ENCODE measurements at places on chromosomes 2 and 18. TPM values are rescaled to one million over a fixed set of nuclear protein-coding genes. Genes with fewer than 3 reads are reported as not detected.

DNA sequence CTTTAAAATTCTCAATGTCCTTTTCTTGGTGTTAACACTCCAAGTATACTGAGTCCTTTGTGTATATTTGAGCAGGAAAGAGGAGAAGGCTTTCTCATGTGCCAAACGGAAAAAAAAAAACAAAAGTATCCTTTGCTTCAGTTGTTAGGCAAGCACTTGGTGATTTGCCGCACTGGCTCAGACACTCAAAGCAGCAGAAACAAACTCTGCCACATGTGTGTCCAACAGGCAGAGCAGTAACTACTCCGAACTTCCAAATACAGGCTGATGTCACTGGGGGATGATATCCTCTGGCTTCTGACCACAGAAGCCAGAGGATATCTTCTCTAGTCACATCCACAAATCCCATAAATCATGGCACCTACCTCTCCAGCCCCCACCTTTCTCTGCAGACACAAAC is 108.0 kb upstream of the SALL3 start:
- no peaks in the 10 kb centered on the region for H3K36me3 ChIP-seq
- no peaks in the 10 kb centered on the region for H3K4me1 ChIP-seq
- H3K4me3 ChIP-seq: no peak overlapping the region
- no peaks in the 10 kb centered on the region for H3K27me3 ChIP-seq

DNA sequence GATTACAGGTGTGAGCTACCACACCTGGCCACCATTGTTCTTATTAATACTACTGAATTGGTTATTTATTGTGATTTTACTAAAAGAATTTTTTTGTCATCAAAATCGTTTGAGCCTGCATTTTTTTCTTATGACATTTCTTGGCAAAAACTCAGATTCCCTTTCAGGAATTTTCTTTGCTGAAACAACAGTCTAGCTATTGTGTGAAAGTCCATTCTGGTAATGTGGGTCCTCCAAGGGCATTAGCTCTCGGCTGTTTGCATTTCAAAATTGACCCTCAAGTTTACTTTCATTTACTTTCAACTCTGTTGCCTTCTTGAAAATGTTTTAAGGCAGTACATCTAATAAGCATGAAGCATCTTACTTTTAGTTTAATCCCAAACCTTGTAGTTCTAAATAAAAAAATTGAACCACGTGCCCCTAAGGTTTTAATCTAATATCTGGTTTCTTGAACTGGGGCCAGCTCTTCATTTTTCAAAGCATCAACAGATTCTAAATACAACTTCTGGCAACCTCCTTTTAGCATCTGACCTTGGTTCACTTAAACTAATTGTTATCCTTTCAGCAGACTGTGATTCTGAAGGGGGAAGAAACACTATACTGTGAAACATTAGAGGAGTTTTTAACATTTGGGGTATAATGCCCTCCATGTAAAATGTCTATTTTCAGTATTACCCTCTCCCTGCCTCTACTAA is 325.2 kb upstream of the RAB12 start:
- no peaks in the 10 kb centered on the region for H3K36me3 ChIP-seq
- no peaks in the 10 kb centered on the region for H3K27me3 ChIP-seq
- H3K4me3 ChIP-seq: no peak overlapping the region
- H3K27ac ChIP-seq: no peak overlapping the region
- DNase-seq: no peak

GRCh38 chr2:119960821-119961220 is 52.1 kb upstream of the EPB41L5 start:
- H3K4me3 ChIP-seq: no peak overlapping the region
- H3K4me1 ChIP-seq: no peaks in the 10 kb centered on the region
- H3K27ac ChIP-seq: no peak overlapping the region
- no peaks in the 10 kb centered on the region for H3K27me3 ChIP-seq
- DNase-seq: no peak
- peaks cover 71% of the 10 kb centered on the region for H3K36me3 ChIP-seq

DNA sequence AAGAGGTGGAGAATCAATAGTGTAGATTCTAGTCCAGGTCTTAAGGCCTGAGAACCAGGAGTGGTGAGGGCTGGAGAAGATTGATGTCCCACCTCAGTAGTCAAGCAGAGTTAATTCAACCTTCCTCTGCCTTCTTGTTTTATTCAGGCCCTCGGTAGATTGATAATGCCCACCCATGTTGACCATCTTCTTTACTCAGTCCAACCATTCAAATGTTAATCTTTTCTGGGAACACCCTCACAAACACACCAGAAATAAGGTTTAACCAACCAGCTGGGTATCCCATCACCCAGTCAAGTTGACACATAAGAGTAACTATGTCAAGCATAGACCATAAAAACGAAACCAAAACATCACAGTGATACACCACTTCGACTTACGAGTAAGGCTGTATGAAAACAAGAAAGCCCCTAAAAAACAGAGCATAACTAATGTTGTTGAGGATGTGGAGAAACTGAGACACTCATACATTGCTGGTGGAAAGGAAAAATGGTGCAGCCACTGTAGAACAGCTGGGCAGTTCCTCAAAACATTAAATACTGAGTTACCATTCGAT is 57.5 kb downstream of the SLC35F5 start:
- no peak for DNase-seq
- no peaks in the 10 kb centered on the region for H3K36me3 ChIP-seq
- no peaks in the 10 kb centered on the region for H3K27me3 ChIP-seq
- peaks cover 29% of the 10 kb centered on the region for H3K4me1 ChIP-seq
- no peak overlapping the region for H3K27ac ChIP-seq

- H3K27ac ChIP-seq: no peak overlapping the region
- H3K4me1 ChIP-seq: no peaks in the 10 kb centered on the region
- DNase-seq: no peak
- H3K27me3 ChIP-seq: no peaks in the 10 kb centered on the region
- H3K4me3 ChIP-seq: no peak overlapping the region
Observed at GRCh38 chr2:31108561-31109286, 29.5 kb downstream of the GALNT14 start.

GRCh38 chr2:201786471-201786870 is 5.7 kb upstream of the ALS2 start:
- H3K4me1 ChIP-seq: peaks cover 6% of the 10 kb centered on the region
- no peaks in the 10 kb centered on the region for H3K36me3 ChIP-seq
- H3K27ac ChIP-seq: no peak overlapping the region
- no peaks in the 10 kb centered on the region for H3K27me3 ChIP-seq
- H3K4me3 ChIP-seq: no peak overlapping the region

GRCh38 chr2:5740817-5741216 is 48.6 kb downstream of the SOX11 start:
- DNase-seq: no peak
- no peaks in the 10 kb centered on the region for H3K4me1 ChIP-seq
- H3K36me3 ChIP-seq: no peaks in the 10 kb centered on the region
- no peak overlapping the region for H3K27ac ChIP-seq

DNA sequence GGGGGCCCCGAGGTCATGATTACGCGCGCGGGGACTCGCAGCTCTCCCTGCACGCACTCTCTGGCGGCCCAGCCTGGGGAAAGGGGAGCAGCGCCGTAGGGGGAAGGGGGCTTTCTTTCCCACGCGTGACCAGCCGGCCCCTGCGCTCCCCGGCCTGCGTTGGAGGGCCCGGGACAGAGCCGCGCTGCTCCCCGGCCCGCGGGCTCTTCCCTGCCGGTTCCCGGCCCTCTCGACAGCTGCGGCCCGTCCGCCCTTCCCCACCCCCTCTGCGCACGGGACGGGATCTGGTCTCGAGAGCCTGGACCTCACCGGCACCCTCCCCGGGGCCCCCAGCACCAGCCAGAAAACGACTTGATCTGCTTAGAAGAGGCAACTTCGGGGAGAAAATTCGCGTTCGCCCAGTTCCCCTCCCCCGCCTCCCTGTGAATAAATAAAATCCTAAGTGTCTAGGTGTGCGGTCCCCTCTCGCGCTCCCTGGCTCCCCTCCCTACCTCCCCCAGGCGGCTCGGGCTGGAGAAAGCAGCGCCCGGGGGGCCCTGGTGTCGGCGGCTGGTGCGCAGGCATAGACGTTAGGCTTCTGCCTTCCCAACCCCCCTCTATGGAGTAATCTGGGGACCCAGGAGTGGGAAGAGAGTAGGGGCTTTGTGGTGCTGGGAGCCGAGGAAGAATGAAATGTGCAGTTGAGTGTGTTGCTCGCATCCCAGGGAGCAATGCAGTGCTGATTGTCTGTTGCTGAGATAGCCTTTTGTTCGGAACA is 803 bp upstream of the FIGN start:
- H3K27me3 ChIP-seq: no peaks in the 10 kb centered on the region
- no peak overlapping the region for H3K27ac ChIP-seq
- H3K4me3 ChIP-seq: no peak overlapping the region
- H3K4me1 ChIP-seq: no peaks in the 10 kb centered on the region

- no peaks in the 10 kb centered on the region for H3K4me1 ChIP-seq
- no peaks in the 10 kb centered on the region for H3K27me3 ChIP-seq
- no peak for DNase-seq
- H3K4me3 ChIP-seq: no peak overlapping the region
- H3K36me3 ChIP-seq: no peaks in the 10 kb centered on the region
Observed at GRCh38 chr2:70923378-70924015, 12.2 kb upstream of the ATP6V1B1 start.

DNA sequence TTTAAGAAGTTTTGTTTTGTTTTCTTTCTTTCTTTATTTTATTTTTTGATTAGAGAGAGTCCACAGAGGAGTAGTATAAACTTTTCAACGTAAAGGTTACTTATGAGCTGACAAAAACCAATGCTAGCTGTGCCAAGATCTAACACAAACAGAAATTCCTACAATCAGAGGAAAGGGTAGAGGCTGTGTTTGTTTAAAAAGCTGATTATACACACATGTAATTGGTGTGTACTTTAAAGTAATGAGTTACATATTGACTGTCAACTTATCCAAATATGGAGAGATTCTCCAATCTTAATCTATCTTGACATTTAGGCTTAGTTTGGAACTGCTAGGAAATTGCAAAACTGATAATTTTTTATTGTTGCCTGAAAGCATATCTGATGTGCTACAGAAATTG is 63.7 kb upstream of the FAM110C start:
- H3K4me3 ChIP-seq: no peak overlapping the region
- no peak for DNase-seq
- no peaks in the 10 kb centered on the region for H3K36me3 ChIP-seq
- H3K27ac ChIP-seq: no peak overlapping the region
- H3K4me1 ChIP-seq: no peaks in the 10 kb centered on the region
- no peaks in the 10 kb centered on the region for H3K27me3 ChIP-seq

- DNase-seq: no peak
- no peaks in the 10 kb centered on the region for H3K36me3 ChIP-seq
- H3K27ac ChIP-seq: no peak overlapping the region
- H3K4me1 ChIP-seq: peaks cover 7% of the 10 kb centered on the region
Observed at GRCh38 chr18:74389171-74389927, 67.8 kb downstream of the DIPK1C start.

DNA sequence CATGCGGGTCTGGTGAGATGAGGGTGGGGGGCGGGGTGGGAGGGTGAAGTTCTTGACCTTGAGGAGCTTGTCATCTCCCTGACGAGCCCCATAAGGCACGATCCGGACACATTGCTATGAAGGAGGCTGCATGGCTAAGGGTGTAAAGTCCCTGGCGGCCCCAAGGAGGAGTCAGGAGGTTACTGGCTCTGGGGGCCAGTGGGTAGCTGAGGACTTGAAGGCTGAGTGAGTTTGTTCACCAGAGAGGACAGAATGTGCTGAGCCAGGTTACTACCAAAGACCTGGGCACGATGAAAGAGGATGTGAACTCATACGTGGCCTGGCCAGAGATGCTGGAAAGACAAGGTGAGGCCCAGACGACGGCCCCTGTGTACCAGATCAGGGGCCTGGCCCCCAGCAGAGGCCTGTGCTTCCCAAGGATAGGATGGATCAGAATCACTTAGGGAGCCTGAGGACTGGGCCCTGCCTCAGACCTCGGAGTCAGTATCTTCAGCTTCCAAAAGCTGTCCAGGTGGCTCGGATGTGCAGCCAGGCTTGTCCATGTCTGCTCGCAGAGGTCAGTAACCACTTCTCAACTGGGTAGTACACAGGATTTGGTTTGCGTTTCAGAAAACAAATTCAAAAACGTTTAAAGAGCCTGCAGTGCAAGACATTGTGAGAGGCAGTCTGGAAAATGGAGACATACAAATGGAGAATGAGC is 110.9 kb downstream of the RNF144A start:
- no peak for DNase-seq
- H3K27ac ChIP-seq: no peak overlapping the region
- H3K4me1 ChIP-seq: peaks cover 12% of the 10 kb centered on the region
- no peaks in the 10 kb centered on the region for H3K27me3 ChIP-seq

- no peak for DNase-seq
- H3K4me1 ChIP-seq: no peaks in the 10 kb centered on the region
- H3K27ac ChIP-seq: no peak overlapping the region
- H3K4me3 ChIP-seq: no peak overlapping the region
- no peaks in the 10 kb centered on the region for H3K27me3 ChIP-seq
Observed at GRCh38 chr18:66011916-66012315, 261.1 kb downstream of the CDH7 start.

- no peaks in the 10 kb centered on the region for H3K27me3 ChIP-seq
- H3K4me1 ChIP-seq: no peaks in the 10 kb centered on the region
- DNase-seq: no peak
- no peak overlapping the region for H3K27ac ChIP-seq
- H3K4me3 ChIP-seq: peak overlapping the region; percentile 54
- H3K36me3 ChIP-seq: no peaks in the 10 kb centered on the region
Observed at GRCh38 chr18:658947-659533, 1.6 kb downstream of the TYMS start.

DNA sequence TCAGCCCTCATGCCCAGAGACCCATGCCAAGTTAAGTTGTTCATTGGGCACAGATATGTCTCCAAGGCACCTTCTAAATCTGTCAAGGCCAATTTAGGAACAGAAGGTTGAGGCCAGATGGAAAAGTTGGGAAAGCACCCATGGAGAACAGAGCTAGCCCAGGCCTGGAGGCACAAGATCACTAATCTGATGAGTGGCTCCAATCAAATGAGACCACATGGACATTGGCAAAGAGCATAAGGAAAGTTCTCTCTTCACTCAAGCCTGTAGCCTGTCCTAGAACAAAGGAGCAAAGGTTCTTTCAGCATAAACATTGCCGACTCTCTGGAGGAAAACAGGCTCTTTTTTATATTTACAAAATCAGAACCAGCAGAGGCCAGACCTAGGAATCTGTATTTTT is 154.8 kb downstream of the RNF152 start:
- no peaks in the 10 kb centered on the region for H3K36me3 ChIP-seq
- H3K4me3 ChIP-seq: no peak overlapping the region
- no peaks in the 10 kb centered on the region for H3K4me1 ChIP-seq
- no peak overlapping the region for H3K27ac ChIP-seq
- DNase-seq: no peak
- H3K27me3 ChIP-seq: no peaks in the 10 kb centered on the region

Gene PLEKHH2
- 1.2 TPM for total RNA-seq

Gene TMEM17
- not detected for total RNA-seq

Gene ARHGAP15
- total RNA-seq: 225 TPM

Gene TEKT4
- total RNA-seq: not detected

Gene C1GALT1C1L
- not detected for total RNA-seq

Gene CAVIN2
- total RNA-seq: not detected

Gene GALR1
- total RNA-seq: not detected

Gene MATN3
- not detected for total RNA-seq

Gene UGT1A4
- total RNA-seq: not detected

Measured in CD4-positive, alpha-beta memory T cell (primary cell).